H9 (cell line): ENCODE measurements at places on chromosomes 1 and 21.

- H3K36me3 ChIP-seq = peaks cover 23% of the 10 kb centered on the region
- no peak for DNase-seq
- H3K27me3 ChIP-seq = no peaks in the 10 kb centered on the region
- H3K4me3 ChIP-seq = no peak overlapping the region; the same call in 1 of the 2 replicates
- peaks cover 7% of the 10 kb centered on the region; the same call in 1 of the 2 replicates for H3K4me1 ChIP-seq
- no peak overlapping the region for H3K27ac ChIP-seq
These were observed 3.3 kb downstream of the CDC42SE1 start for GRCh38 chr1:151056149-151056548.

- H3K4me3 ChIP-seq = no peak overlapping the region
- DNase-seq = peak; percentile 59
These were observed 2.6 kb upstream of the ZNF436 start for GRCh38 chr1:23371987-23372880.

DNA sequence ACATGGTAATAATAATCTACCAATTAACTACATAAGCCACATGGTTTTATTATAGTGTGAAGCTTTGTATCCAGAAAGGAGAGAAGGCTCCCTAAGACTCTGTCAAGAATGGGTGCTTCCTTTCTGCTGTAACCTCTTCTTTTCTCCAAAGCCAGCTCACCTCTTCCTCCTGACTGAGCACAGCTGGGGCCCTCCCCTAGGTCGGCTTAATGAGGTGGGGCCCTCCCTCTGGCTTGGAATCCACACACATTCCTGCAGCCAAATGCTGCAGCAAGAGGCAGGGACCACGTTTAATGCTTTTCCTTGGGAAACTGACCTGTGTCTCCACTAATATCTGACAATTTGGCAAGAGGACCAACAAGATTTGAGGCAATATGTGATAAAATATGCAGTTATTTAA is 94.8 kb downstream of the DSCAM start:
- no peaks in the 10 kb centered on the region for H3K36me3 ChIP-seq
- H3K27ac ChIP-seq = no peak overlapping the region
- H3K4me3 ChIP-seq = no peak overlapping the region
- H3K4me1 ChIP-seq = no peaks in the 10 kb centered on the region; the same call in 1 of the 2 replicates
- no peaks in the 10 kb centered on the region for H3K27me3 ChIP-seq

DNA sequence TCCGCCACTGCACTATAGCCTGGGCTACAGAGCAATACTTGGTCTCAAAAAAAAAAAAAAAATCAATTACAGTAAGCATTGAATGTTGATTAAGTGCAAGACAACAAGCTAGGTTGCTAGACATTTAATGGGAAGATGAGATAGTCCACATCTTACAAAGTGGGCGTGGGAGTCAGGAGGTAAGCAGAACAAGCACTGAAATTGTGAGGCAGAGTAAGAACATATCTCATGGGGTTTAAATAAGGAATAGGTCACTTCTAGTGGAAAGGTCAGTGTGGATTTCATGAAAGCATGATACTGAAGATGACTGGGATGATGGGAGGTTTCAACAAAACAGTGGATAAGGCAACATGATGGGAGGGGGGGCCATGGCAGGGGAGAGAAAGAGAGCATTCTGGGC is 1.9 kb upstream of the OLFML2B start:
- peaks cover 11% of the 10 kb centered on the region; the same call in 1 of the 2 replicates for H3K27me3 ChIP-seq
- H3K4me3 ChIP-seq = no peak overlapping the region
- H3K4me1 ChIP-seq = no peaks in the 10 kb centered on the region; the same call in 1 of the 2 replicates
- H3K36me3 ChIP-seq = no peaks in the 10 kb centered on the region
- DNase-seq = no peak
- no peak overlapping the region for H3K27ac ChIP-seq

DNA sequence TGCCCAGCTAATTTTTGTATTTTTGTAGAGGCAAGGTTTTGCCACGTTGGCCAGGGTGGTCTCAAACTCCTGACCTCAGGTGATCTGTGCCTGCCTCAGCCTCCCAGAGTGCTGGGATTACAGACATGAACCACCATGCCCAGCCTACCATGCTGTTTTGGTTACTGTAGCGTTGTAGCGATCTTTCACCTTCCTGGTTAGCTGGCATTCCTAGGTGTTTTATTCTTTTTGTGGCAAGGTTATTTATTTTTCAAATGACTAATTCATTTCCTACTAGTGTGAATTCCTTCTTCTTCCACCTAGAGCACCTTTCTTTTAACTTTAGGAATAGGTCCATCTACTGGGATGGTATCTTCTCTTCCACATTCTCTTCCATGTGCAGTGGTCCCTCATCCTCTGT is 29.3 kb downstream of the TMEM200B start:
- peaks cover 28% of the 10 kb centered on the region for H3K36me3 ChIP-seq
- no peak overlapping the region for H3K27ac ChIP-seq
- H3K4me1 ChIP-seq = no peaks in the 10 kb centered on the region

DNA sequence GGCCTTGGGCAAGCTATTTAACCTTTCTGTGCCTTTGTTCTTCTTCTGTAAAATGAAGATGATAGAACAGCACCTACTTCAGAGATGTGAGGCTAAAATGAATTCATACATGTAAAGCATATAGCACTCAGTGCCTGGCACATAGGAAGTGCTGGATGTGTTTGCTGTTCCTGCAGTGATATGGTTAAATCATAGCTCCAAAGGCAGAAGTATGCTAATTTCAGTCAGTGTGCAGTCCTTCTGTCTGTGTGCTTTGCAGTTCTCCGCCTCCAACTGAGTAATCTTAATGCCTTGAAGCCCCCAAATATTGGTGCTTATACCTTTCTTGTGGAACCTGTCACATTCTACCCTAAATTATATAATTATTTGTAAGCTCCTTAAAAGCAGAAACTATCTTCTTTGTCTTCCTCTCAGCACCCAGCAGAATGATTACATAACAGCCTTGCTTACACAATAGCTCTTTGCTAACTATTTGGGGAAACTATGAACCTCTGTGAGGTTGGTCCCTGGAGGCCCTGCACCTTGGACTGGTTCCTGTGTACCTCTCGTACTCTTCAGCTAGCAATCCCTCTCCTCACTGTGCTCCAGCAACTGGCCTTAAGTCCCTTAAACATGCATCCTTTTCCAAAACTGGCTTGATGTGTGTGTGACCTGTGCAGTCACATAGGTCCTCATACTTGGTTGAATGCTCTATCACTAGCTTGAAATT is 57.0 kb upstream of the CACYBP start:
- H3K4me1 ChIP-seq = 0 out of 2 replicates have a peak, but pooled peaks cover 2% of the 10 kb centered on the region
- H3K36me3 ChIP-seq = peaks cover 3% of the 10 kb centered on the region; the same call in 2 of the 3 replicates
- H3K27me3 ChIP-seq = no peaks in the 10 kb centered on the region
- H3K4me3 ChIP-seq = no peak overlapping the region
